ENCODE measurements at places on chromosomes 11 and 22.

DNA sequence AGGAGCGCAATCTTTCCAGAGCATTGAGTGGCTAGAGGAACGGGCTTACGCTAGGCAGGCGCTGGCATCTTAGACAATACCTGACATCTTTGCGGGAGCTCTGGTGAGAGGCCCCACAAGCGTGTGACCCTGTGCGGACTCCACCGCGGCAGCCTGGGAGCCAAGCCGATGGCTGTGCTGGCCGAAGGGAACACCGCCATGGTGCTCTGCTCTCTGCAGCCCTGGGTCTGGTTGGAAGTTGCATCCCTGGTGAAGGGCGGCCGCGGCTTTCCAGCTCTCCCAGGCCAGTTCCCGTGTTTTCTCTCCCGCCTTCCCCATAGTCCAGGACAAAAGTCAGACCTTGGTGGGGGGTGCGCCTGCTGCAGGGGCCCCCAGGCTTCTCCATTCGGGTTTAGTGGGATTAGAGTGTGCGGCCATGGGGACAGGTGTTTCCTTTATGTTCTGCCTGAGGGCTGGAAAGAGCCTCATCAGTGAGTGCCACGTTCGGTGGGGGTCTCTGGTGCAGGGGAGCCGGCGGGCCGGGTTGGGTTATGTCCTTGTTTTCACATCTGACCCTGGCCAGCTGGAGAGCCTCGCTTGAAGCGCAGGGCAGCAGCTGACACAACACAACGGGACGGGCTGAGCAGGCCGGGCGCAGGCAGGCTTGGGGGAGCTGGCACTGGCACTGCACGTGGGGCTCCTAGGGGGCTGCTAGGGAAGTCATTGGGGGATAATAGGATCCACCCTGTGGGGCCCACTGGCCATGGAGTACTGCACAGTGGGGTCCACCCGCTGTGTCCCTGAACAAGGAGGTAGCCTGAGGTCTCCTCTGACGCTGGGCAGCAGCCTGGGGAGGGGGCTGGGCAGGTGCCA is 94.8 kb downstream of the KCNQ1 start:
- DNase-seq = no peak

DNA sequence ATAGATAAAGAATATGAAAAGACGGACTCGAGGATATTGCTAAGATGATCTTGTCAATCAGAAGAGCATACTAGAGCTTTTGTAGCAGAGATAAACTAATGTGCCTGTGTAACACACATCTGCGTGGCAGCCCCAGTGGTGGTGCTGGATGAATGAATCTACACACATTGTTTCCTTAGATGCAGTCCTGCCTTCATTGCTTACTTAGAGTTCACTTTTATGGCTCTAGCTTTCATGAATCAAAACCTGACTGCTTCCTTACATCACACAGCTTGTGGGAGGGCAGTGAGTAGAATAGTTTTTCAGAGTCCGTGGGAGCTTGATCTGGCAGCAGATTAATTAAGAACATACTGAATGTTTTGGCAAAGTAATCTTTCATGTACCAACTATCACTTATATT is 83.7 kb downstream of the EXT2 start:
- DNase-seq = no peak

- no peak for DNase-seq
Measured at GRCh38 chr22:37672206-37672919, 3.1 kb upstream of the LGALS1 start.

DNA sequence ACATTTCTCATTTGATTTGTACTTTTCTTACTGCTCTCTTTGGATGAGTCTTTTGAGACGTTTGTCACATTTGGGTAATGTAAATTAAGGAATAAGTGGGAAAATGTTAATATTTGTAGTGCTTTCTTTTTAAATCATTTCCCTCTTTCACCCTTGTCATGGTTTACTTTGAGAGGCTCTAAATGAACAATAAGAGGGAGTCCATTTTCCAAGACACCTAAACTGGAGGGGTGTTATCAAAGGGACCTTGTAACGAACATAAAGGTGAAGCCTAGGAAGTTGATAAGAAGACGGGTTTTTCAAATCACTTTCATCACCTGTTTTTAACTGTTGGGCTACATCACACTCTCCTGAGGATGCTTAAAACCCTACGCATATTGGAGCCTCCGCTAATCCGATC is 12.1 kb downstream of the EED start:
- no peak for DNase-seq

- DNase-seq = peak; percentile 65
Measured at GRCh38 chr11:2428322-2428795, 16.0 kb downstream of the TRPM5 start.

- no peak for DNase-seq
Measured at GRCh38 chr11:70717936-70718595, 319.7 kb downstream of the CTTN start.

- no peak for DNase-seq
Measured at GRCh38 chr11:79705648-79706047, 264.8 kb upstream of the TENM4 start.

Measured in kidney capillary endothelial cell (primary cell).